ENCODE measurements at places on chromosomes 5 and 9.

DNA sequence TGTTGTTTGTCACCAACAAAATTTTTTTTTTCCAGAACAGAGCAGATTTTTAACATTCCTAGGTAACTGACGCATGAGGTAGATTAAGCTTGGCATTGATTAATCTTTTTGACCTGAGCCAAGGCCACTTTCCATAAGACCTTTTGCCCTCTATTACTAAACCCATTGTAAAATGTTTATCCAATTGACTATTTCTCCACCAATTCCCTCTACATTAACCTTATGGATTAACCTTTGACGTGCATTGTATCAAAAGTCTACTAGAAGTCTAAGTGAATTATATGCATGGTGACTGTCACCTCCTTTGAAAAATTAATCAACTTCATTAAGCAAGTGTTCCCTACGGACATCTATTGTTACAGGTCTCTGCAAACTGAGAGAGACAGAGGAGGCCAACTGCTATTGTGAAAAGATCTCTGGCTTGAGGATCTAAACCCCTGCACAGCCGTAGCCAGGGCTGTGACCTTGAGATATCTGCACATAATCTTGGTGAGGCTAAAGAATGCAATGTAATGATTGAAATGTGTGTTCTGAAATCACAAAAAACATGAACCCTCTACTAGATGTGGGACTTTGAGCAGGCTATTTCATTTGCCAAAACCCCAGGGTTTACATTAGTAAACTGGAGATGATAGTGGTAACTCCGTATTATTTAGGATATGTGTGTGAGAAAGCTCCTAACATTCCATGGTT, 632.2 kb downstream of the TLR4 start:
- no peak for DNase-seq

- no peak for DNase-seq
Observed at GRCh38 chr5:96863949-96864584, 12.2 kb upstream of the ERAP2 start.

DNA sequence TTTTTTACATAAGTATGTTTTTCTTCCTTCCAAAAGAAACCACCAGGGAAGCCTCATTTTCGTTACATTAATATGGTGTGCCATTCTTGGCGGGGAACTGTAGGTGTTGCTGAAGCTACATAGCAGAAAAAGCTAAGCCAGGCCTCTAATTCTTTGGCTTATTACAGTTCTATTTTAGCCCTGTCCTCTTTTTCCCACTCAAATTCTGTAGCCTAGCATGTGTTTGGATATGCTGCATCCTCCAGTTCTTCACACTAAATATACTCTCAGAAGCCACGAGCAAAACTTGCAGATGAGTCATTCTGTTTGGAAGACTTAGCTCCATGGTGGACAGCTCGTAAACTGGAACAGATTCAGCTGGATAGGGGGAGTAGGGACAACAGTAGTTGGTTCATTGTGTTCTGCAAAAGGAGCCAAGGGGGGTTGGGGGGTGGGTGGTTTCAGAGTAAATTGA, 369.4 kb downstream of the TMEM161B start:
- no peak for DNase-seq

- no peak for DNase-seq
Observed at GRCh38 chr5:114957384-114957783, 212.3 kb downstream of the TRIM36 start.

DNA sequence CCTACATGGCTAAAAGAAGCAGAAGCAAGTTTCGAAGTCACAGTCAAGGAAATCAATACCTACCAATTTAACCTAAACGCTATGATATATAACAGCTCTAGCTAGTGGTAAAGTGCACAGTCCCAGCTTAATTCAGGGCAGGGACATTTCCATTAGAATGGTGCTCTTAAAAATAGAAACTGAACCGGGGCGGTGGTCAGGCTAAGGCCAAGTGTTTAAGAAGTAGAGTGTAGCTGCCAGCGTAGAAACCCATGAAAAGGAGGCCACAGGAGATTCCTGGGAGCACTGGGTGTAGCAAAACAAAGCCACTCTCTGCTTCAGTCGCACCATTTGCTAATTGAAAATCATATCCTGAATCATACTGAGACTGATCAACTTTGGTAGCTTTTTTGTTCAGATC, 28.8 kb downstream of the PPIC start:
- no peak for DNase-seq

DNA sequence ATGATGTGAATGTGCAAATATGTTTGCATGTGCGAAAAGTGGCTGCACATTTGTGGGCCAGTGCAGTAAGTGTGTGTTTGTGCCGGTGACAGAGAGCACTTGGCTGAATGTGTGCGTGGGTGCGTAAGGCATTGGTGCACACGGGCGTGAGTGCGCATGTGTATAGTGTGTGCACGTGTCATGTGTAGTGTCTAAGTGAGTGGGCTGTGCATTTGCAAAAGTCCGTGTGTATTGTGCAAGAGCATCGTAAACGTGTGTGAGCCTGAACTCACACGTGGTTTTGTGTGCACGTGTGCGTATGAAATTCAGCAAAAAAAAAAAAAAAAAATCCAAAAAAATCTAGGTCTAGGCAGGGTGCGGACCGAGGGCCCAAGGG, 6.5 kb upstream of the EBF1 start:
- peak; percentile 73 for DNase-seq

DNA sequence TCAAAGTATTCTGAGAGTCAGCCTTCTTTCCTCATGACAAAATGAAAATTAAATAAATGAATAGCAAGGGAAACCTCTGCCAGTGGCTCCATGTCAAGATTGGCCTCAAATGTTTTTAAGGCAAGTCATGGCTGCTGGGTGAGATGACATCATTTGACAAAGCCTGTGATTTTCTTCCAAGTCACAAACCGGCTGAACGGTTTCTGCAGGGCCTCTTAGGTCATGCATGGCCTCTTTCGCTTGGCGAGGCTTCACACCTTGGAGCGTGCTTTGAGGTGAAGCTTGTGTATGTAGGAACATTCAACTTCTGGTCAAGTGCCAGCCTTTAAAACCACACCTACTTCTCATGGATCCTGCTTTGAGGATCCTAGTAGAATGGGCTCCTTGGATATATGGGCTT, 161.0 kb upstream of the ZNF618 start:
- no peak for DNase-seq

GRCh38 chr5:83270311-83270710, 193.0 kb downstream of the XRCC4 start:
- DNase-seq, result no peak

DNA sequence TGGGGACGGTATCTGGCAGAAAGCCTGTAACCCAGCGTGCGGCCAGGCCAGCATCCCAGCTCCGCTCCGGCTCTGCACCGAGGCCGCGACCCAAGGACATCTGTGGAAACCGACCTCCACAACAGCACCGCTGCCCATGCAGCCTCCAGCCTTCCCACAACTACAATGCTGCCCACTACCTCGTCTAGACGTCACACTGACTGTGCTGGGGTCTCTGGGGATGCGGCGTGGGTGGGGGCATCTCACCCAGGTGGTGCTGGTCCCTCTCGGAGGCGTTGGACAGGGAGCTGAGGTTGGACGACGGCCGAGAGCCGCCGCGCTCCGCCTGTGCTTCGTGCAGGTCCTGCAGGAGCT, 14.4 kb upstream of the ZDHHC11 start:
- DNase-seq, result no peak

DNA sequence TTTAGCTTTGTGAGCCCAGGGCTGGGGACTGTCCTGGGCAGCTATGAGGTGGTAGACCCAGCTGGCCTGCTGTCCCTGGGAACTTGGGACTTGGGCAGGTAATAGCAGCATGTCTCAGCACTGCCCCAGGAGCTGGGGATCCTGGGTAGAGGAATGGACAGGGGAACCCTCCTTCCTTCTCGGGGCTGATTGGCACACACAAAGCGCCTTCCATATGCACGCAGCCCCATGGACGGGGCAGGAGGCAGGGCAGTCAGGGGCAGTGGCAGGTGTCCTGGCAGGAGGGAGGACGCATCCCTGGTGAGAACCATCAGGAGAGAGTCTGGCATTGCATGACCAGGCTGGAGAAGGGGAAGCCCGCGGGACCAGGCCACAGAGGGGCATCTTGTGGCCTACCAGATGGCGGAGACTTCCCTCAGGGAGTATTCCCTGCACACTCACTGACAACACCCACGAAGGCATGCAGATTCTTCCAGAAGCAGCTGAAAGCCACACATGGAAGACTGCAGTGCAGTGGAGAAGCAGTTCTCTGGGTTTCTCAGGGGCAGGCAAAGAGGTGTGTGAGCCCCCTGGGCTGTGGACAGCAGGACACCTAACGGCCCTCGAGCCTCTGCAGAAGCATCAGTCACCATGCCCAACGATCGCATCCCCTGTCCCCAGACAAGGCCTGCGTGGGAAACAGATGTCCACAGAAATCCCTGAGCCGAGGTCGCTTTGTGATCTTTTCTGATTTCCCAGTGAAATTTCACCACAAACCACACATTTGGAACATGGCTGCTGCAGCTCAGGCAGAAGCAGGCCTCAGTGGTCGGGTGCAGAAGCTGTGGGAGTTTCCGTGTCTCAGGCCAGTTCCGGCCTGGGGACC, 7.0 kb upstream of the NKD2 start:
- DNase-seq, result peak; percentile 55

DNA sequence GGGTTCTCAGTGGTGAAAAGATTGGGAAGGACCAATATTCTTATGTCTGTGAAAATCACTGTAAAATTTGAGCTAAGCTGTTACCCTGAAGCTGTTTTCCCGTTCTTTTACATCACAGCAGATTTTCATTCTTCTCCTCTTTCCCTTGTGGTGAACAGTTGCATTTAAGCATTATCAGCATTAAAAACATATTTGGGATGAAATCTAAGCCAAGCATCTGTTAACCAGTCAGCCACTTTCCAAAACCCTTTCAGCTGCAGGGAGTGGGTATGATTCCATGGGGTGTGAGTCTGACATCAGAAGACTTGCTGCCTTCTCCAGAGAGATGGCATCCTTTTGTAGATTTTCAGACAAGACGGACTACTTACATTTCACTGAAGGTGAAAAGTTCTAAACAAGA, 97.2 kb downstream of the TRIO start:
- DNase-seq, result no peak

GRCh38 chr9:19162026-19162366, 34.7 kb upstream of the PLIN2 start:
- DNase-seq, result peak; percentile 61

- no peak for DNase-seq
Observed at GRCh38 chr5:16871746-16872339, 64.2 kb downstream of the MYO10 start.

DNA sequence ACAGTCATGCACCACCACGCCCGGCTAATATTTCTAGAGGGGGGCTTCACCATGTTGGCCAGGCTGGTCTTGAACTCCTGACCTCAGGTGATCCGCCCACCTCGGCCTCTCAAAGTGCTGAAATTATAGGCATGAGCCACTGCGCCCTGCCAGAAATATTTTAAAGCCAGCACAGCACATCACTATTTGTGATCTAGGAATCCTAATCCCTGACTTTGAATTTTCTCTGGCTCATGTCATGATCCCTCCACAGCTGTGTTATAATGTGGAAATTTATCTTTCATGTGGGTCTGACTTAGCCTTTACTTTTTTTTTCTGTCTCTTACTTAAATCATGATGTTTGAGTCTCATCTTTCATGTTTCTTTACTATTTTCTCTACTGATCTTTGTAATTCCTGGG, 18.7 kb upstream of the ITGA1 start:
- DNase-seq, result no peak

GRCh38 chr9:76502746-76503145, 43.8 kb downstream of the GCNT1 start:
- DNase-seq, result no peak

DNA sequence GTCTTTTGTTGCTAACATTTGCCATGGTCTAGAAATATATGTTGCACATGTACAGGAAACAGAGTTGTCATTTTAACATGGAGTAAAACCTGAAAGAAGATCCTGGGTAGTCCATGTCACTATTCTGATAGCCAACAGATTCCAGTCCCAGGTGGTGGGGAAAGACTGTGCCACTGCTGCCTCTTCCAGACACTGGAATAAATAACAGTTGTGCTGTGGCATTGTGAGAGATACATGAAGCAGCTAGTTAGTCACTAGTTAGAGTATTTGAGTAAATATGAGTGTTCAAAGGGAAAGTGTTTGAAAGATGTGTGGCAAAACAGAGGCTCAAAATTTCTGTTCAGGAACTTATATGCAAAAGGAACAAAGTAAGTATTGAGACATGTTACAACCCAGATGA, 1408.3 kb downstream of the EFNA5 start:
- DNase-seq, result no peak

DNA sequence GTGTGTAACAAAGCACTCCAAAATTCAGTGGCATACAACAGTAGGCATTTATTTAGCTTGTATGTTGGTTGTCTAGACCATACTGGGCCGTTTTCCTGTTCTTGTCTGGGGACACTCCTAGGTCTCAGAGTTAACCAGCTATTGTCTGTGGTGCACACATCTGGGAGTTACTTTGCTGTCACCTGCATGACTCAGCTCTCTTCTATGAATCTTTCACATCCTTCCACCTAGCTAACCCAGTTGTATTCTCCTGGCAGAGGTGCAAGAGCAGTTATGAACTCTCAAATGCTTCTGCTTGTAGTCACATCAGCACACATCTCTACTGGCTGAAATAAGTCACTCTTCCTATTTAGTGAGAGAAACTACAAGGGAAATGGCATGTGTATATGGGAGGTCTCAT, 138.1 kb downstream of the BAAT start:
- DNase-seq, result no peak

All from spleen (tissue), 13 donors.